ENCODE measurements at places on chromosomes 12 and 14. TPM values are rescaled to one million over a fixed set of nuclear protein-coding genes. Genes with fewer than 3 reads are reported as not detected.
A peak's percentile ranks its signal among the peaks of the same experiment; 100 is the strongest.

PLA2G1B gene
- total RNA-seq = not detected

DHH gene
- 0.16 TPM for total RNA-seq

DNA sequence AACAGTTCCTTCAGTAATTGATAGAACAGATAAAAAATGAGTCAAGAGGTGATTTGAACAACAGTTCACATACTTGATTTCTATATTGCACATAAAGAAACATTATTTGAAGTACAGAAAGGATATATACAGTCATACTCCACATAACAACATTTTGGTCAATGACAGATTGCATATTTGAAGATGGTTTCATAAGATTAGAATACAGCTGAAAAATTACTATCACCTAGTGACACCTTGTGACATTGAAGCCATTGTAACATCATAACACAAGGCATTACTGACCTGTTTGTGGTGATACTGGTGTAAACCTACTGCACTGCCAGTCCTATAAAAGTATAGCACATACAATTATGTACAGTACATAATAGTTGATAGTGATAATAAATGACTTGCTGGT, 43.1 kb upstream of the ABCC9 start:
- no peaks in the 10 kb centered on the region for H3K36me3 ChIP-seq
- H3K4me3 ChIP-seq = no peak overlapping the region
- H3K27ac ChIP-seq = no peak overlapping the region
- H3K27me3 ChIP-seq = no peaks in the 10 kb centered on the region
- H3K4me1 ChIP-seq = no peaks in the 10 kb centered on the region

GRCh38 chr12:24821691-24822090, 127.2 kb downstream of the BCAT1 start:
- DNase-seq = peak; percentile 84
- H3K27ac ChIP-seq = peak overlapping the region; percentile 69
- peaks cover 29% of the 10 kb centered on the region for H3K36me3 ChIP-seq

MYF6 gene
- not detected for total RNA-seq

POTEM gene
- total RNA-seq = not detected

FOXG1 gene
- 0.18 TPM for total RNA-seq

All from astrocyte (in vitro differentiated cells and primary cell).